Iris pigment epithelial cell (primary cell): ENCODE measurements at places on chromosomes 5 and 9.

DNA sequence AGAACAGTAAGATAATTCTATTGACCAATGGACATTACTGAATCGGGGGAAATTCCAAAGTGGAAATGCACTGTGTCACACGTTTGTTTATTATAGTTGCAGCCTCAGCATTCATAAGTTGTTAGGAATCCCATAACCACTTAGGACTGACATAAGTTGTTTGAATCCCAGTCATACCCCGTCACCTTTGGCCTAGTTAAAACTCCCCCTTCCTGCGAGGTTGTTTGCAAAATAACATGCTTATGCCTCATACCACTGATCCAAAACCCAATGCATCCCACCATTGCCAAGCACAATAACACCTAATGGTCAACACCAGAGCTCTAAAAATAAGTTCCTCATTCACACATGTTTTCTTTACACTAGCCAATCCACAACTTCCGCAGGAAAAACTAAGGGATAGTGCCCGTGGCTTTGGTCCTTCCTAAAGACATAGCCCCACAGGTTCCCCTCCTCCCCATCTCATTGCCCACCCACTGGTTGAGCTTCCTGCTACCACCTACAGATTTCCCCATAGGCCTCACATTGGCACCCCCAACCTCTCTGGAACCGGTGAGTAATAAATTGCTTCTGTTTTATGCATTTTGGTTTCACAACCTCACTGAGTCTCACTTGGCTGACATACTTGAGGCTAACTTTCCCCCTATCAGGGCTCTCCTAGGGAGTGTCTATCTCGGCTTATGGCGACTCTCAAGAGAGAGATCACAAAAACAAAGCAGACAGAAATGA is 42.3 kb upstream of the MUSK start:
- DNase-seq = peak; percentile 96

- DNase-seq = no peak
These were observed 68.3 kb upstream of the TBC1D2 start for GRCh38 chr9:98323831-98324135.

DNA sequence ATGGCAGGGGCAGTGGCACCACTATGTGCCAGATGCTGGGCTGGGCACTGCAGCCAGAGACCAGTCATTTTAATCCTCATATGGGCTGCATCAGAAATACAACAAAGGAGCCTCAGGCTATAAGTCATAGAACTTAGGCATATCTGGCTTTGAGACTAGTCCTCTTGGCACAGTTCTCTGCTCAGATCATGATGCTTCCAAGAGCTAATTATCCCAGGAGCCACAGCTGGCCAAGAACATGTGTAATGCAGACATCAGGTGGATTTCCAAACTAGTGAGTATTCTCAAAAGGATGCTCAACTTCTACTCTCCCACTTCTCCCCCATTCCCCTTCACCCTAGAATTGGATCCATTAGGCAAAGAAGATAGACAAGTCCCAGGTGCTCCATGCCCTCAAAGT is 562.2 kb upstream of the TRPC7 start:
- DNase-seq = no peak

DNA sequence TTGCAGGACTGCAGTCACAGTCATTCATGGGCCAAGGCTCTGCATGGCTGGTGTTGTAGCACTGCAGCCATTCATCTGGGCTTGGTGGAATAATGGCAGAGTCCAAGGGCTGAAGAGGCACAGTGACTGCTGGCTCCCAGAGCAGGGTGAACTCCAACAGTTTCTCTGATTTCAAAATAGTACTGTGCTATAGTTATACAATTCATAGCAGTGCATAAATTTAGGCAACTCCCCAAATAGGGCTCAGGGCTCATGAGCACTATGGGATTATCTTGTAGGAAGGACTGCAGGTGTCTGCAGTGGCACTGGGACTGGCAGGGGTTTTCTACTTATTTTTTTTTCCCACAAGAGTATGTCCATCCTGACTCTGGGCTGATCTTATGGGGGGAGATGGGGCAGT is 642.5 kb upstream of the SGCD start:
- no peak for DNase-seq

- DNase-seq = no peak
These were observed 13.6 kb upstream of the SPARC start for GRCh38 chr5:151700296-151700695.

- peak; percentile 86 for DNase-seq
These were observed 60.1 kb downstream of the GALNT12 start for GRCh38 chr9:98867429-98868168.

DNA sequence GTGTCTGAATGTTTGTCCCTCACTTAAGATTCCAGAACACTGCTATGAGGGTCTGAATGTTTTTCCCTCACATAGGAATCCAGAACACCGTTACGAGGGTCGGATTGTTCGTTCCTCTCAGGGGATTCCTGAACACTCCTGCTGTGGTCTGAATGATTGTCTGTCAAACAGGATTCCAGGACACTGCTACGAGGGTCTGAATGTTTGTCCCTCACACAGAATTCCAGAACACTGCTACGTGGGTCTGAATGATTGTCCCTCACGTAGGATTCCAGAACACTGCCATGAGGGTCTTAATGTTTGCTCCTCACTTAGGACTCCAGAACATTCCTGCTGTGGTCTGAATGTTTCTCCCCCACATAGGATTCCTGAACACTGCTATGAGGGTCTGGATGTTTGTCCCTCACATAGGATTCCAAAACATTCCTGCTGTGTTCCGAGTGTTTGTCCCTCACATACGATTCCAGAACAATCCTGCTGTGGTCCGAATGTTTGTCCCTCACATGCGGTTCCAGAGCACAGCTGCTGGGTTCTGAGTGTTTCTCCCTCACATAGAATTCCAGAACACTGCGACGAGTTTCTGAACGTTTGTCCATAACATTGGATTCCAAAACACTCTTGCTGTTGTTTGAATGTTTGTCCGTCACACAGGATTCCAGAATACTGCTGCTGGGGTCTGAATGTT is 199.5 kb downstream of the FOXD4L6 start:
- DNase-seq = no peak

GRCh38 chr5:51156838-51157237 is 226.4 kb upstream of the ISL1 start:
- no peak for DNase-seq

- DNase-seq = peak; percentile 77
These were observed 123.2 kb upstream of the FBXL7 start for GRCh38 chr5:15376803-15377202.

DNA sequence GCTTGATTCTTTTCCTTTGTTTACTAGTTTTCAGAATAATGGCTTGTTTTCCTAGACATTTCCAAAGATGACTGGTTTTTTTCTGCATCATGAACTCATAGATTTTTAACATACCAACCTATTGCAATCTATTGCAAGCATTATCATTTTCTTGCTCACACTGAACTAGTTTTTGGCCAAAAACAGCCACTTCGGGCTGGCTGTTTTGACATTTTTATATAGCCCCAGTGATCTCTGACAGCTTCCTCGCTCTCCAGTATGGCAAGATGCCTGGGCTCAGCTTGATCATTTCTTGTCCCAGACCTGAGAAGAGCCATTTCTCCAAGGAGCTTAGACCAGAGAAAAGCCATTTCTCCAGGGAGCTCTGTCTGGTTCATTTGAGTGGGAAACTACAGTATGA is 94.3 kb upstream of the MAMDC2 start:
- no peak for DNase-seq

DNA sequence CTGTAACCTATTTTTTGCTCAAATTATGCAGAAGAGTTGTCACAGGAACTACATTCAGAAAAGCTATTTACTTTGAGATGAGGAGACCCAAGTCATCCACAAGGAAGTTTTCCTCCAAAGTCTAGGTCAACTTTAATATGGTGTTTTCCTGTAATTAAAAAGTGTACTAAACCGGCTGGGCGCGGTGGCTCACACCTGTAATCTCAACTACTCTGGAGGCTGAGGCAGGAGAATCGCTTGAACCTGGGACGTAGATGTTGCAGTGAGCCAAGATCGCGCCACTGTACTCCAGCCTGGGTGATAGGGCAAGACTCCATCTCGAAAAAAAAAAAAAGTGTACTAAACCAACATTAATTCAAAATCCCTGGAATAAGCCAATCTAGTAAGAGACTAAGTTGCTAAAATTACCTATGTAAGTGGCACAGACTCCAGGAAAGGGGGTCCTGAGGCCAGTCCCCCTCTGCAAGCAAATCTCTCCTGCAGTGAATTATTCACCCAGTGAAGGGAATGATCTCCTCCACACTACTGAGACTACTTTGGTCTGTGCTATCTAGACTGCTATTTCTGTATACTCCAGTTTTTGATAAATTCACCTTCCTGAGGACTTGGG is 38.9 kb downstream of the FNBP1 start:
- DNase-seq = no peak
